ENCODE measurements at places on chromosomes 4 and X.

DNA sequence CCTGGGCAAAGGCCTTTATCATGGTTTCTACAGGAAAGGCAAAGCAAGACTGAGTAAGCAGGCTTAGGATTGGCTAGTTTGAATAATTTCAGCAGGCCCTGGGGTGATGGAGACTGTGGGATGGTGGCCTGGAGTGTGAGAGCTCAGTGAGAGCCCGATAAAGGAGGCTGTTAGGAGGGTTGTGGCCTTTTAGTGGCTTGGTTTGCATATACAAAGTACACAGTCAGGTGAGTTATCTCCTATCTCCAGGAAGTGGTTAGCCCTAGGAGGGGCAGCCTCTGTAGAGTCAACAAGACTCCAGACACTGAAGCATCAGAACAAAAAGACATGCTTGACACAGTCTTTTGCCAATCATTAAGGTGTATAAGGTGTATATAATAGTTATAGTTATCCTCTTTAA, 157.2 kb downstream of the CFAP299 start:
- no peak for DNase-seq

DNA sequence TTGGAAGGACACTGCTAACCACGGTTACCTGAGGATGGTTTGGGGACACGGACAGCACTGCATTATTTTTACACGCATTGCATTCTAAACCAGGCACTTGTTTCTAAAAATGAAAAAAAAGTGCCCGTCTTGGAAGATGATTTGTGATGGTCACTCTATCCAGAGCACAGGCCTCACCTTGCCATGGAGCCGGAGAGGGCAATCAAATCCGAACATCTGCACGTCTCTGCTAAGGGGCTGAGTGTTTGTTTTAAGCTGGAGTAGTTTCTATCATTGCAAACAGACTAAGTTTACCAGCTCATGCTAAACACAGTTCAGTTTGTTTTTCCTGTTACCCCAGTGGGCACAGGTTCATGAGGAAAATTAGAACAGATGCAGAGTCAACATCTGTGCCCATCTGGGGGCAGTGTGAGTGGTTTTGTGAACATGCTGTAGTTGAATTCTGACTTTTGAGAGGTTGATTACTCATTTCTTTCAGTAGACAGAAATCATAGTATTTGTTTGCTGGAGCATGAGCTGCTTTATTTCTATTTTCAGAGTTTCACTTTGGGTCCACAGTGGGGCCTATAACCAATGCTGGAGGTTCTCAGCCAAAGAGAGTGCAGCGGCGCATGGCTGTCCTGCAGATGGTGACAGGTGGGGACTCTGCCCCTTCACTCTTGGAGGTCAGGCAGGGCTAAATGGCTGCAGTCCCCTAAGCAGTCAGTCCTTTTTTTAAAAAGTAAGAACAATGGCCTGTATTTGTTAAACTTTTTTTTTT, 65.4 kb upstream of the ENPP6 start:
- DNase-seq, result peak; percentile 12

GRCh38 chr4:157300701-157301100, 80.2 kb downstream of the GRIA2 start:
- DNase-seq, result no peak

- no peak for DNase-seq
Observed at GRCh38 chr4:152072001-152072485, 311.2 kb upstream of the GATB start.

- DNase-seq, result no peak
Observed at GRCh38 chr4:31107362-31107761, 387.2 kb downstream of the PCDH7 start.

DNA sequence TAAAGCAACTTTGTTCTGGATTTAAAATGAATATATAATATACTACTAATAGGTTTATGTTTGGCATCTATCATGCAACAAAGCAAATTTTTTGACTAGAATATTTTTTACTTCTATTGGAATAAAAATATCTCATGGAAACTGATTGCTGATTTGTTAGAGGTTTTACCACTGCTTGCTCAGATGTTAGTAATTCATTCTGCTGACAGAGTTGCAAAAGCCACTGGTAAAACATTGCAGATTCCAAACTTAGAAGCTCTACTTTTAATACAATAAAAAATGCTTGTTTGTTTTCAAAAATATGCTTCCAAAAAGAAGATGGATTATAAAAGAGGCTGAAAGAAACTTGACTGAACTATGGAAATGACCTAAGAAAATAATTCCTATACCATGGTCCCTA, 795.2 kb downstream of the PCDH18 start:
- DNase-seq, result no peak

DNA sequence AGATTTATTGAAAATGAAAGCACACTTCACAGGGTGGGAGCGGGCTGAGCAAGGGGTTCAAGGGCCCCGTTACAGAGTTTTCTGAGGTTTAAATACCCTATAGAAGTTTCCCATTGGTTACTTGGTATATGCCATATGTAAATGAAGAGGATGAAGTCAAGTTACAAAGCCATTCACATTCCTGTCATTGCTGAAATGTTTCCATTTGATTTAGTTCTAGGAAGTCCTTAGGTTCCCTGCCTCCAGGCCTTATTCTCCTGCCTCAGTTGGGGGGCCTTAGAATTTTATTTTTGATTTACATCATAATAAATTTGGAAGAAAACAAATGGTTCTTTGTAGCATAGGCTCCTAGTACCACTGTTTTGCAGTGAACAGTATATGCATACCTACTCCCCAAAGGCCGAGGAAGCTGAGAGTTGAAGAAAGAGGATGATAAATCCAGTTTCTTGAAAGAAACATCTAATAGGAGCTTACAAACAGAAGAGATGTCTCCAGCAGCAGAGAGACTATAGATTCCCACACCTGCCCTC, 31.8 kb downstream of the SERTM2 start:
- no peak for DNase-seq

DNA sequence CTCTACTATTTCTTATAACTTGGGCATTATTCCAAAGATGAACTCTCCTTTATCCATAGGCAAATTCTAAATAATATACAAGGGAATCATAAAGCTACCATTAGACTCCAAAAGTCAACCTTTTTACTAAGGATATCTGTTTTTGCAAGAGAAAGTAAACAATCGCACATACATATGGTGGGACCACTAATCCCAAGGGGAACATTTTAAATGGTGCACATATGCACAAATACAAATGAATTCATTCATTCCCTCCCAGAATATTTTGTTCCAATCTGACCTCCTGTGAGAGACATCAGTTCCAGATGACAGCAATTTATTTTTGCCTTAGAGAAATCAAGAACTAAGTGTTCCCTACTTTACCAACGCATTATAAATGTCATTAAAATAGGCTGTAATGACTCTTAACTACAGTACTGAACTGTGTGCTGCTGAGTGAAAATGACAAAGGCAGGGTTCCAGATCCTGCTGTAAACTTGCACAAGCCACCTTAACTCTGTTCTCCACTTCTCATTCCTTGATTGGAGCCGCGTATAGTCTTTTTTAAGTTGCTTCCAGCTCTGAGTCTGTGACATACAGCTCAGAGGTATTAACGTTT, 2.0 kb downstream of the DHX15 start:
- DNase-seq, result no peak

- no peak for DNase-seq
Observed at GRCh38 chr4:67483868-67484602, 61.3 kb downstream of the CENPC start.

- no peak for DNase-seq
Observed at GRCh38 chr4:54277691-54278090, 48.6 kb downstream of the PDGFRA start.

DNA sequence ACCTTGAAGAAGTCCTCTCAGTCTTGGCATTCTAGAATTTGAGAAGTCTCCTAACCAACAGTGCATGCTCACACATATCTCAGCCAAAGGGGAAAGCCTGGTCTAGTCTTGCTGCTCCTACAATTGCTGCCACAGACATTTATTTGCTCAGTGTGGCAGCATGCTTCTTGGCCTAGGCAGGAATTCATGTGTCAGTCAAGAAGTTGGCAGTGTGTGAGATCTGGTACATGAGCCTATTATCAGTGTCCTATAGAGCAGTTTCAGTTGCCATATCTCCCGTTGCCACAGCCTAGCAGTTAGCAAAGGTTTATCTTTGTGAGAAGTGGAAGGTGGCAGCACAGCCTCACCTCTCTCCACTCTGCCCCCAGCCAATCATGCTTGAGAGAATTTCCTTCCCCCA, 176.9 kb upstream of the ARHGEF9 start:
- no peak for DNase-seq

DNA sequence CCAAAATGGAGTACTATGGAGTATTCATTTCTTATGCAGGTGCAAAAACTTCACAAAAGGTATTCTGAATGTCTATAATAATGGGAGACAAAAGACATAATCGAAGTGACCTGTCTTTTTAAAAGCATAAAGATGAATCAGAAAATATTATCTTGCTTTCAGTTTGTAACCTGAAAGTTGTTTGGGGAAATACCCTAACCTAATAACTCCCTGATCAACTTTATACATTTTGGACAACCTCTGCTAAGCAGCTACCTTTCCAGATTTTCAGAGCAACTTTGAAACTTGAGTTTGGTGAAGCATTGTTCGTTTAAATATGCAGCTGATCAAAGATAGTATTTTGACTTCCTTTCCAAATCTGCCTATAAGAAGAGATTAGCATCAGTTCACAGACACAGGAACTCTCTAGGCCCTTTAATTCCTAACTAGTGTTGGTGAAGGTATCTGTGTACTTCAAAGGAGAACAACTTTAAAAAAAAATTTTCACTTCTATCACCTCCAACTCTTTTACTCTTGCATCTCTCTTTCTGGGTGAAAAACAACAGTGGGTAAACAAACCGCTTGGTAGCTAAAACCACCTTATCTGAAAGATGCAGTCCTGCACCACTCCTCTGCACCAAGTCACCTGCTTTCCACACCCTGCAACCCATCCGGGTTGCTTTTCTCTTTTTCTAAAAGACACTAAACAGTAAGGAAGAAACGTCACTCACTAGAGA, 26.5 kb downstream of the CD40LG start:
- no peak for DNase-seq

DNA sequence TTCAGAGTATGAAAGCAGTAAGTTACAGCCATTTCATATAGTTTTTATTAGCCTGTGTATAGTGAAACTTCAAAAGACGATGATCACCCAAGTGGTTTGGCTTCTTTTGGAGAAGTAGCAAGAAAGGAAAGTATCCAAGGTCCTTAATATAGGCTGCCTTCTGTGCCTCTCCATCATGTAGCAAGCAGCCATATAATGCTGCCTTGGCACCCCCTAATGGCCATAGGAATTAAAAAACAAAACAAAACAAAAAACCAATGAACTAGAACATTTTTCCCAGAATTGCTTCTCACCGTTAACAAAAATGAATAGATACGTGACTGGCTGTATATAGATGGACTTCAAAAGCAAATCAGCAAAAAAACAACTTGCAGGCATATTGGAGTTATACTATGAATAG, 18.9 kb downstream of the LAMP2 start:
- DNase-seq, result no peak

DNA sequence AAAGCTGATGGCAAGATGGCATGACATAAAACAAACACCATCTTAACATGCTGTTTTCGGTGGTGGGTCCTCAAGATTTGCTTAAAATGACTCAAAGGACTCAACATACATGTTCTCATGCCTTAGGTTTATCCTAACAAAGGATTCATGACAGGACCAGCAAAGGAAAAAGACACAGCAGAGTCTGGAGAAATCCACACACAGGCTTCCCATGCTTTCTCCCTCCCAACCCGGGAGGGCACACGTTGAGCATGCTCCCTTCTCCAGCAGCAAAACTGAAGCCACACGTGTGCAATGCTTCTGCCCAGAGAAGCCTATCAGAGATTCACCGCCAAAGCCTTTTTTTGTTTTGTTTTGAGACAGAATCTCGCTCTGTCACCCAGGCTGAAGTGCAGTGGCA, 39.9 kb downstream of the SAT1 start:
- no peak for DNase-seq

DNA sequence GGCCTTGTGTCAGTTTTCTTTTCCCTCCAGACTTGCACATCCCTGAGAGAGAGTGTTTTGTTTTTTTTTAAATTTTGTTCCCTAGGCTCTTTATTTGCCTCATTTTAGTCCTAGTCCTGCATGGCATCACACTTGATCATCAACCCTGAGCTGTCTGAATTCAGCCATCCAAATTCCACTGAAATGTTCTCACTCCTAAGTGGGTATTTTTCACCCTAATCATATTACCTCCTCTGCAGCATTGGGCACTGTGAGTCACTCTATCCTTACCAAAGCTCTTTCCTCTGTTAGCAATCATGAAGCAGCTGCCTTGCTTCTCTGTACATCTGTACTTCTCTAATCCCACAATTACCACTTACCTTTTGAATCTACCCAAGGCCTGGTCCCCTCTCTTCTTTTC, 356.6 kb upstream of the MAGEB2 start:
- no peak for DNase-seq

DNA sequence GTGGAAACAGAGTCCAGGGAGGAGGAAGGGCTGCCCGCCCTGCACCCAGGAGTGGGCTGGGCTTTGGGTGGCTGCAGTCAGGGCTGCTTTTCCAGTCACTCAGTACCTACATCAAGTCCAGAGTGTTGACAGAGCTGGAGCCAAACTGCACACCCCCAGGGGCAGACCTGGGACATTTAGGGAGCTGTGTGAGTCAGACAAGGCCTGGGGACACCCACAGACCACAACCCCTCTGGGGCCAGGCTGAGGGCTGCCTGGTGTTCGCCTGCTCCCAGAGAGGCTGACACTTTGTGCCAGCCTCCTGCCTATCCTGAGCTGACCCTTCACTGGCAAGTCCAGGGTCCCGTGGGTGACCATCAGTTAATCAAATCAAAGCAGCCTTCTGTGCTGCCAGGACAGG, 240.0 kb downstream of the BCOR start:
- no peak for DNase-seq

DNA sequence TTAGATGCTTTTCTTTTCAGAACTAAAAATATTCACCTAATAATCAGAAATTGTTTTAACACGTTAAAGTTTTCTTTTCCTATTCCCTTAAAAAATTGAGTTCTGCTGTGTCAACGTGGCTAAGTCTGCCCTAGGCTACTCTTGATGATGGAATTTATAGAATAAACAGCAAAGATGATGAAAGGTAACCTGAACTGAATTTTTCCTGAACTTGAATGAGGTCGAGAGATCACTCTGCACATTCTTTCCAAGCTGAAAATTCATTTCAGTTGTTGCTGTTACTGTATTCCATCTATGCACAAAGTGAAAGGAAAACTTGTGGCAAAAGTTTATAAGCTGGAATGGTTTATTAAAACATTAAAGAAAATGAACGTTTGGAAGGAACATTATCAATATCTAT, 245.9 kb upstream of the GIMD1 start:
- DNase-seq, result no peak

- DNase-seq, result no peak
Observed at GRCh38 chr4:32133734-32134133, 1413.6 kb downstream of the PCDH7 start.

DNA sequence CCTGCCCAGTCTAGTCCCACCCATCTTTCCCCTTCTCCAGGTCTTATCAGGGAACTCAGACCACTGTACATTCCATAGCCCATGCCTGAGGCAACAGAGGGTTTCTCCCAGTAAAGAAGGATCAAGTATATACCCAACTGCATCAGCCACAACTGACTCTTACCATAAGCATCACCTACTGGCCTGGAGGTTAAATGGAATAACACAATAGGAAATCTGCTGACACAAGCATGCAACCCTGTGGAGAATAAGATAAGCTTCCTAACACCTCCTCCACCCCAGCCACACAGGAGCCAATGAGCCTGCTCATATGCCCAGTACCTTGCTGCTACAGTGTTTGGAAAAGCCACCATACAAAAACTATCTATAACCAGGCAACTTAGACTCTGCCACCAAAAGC, 34.6 kb upstream of the PLK4 start:
- DNase-seq, result no peak

All from DMS79 (cell line).